ENCODE measurements at places on chromosomes 3 and 15. TPM values are rescaled to one million over a fixed set of nuclear protein-coding genes. Genes with fewer than 3 reads are reported as not detected.

CPNE4 gene
- total RNA-seq: not detected

SERPINI2 gene
- not detected for total RNA-seq

TRH gene
- 0.20 TPM for total RNA-seq

BNC1 gene
- 0.91 TPM for total RNA-seq

HCLS1 gene
- total RNA-seq: 0.76 TPM

STRIT1 gene
- total RNA-seq: not detected

PP2D1 gene
- total RNA-seq: not detected

CTXN2 gene
- not detected for total RNA-seq

DISP2 gene
- 0.17 TPM for total RNA-seq

CIP2A gene
- total RNA-seq: 6.2 TPM

PIK3CB gene
- total RNA-seq: 20.1 TPM

Measured in smooth muscle cell of the pulmonary artery (primary cell).